ENCODE measurements at places on chromosomes 7 and 10.

GRCh38 chr10:132291826-132292225, 15.9 kb downstream of the STK32C start:
- no peak for DNase-seq

GRCh38 chr10:103497161-103497915, 3.8 kb downstream of the NEURL1 start:
- no peak for DNase-seq

DNA sequence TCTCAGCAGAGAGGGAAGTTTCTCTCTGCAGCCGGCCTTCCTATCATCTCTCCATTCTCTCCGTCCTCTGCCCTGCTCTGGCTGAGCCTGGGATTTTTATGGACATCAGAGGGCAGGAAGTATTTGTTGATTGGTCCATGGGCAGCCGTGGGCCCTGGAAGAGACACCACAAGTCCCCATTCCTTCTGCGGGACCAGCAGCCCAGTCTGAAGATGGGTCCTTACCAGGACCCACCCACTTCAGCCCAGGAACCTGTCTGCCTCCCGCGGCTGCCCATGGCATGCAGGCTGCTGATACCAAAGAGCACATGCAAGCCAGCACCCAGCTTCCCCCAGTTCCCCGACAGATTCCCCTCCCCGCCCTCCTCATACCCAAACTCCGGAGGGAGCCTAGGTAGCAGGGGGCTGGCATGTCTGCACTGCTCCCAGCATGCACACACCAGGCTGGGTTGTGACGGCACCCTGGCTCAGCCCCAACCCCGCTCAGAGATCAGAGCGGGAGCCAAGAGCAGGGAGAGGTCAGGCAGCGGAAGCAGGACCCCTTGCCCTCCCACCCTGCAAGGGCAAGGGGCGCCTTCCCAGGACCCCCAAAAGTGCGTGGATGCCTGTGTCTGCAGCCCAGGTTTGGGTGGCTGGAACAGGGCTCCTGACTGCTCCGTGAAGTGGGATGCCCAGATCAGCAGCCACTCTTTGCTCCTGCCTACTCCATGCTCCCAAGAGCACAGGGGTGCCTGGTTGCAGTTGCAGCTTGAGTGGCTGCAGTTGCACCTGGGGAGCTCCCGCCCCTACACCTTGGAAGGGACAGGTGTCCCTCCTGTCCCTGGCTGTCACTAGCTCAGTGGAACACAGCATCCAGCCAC, 538.6 kb upstream of the POT1 start:
- DNase-seq = no peak

DNA sequence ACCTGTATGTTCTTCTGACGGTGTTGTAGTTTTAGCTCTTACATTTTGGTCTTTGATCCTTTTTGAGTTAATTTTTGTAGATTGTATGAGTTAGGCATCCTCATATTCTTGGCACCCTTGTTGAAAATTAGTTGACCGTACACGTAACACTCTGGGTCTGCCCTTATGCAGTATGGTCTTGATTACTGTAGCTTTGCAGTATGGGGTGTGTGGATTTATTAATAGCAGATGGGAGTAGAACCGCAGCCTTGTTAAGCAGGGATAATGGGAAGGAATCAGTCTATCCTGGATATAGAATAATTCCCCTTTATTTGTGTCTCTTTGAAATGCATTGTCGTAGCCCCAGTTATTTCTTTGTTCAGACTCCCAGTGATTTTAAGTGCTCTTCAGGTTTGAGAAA, 95.5 kb downstream of the UBE3C start:
- DNase-seq = no peak

DNA sequence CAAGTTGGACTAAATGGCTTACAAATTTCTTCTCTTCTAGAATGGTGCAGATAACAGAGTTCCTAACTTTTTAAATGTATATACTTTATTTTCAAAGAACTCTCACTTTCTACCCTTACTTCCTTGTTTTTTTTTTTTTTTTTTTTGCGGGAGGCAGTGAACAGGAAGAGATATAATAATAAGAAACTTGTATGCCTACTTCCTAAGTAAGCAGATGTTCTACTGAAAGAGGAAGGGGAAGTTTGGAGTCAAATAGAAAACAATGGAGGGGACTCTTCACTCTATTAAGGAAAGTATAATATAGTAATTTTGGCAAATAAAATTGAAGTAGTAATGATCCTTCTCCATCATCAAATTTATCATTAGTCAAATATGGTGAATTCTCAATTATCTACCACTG, 754.0 kb downstream of the KCNMA1 start:
- no peak for DNase-seq

DNA sequence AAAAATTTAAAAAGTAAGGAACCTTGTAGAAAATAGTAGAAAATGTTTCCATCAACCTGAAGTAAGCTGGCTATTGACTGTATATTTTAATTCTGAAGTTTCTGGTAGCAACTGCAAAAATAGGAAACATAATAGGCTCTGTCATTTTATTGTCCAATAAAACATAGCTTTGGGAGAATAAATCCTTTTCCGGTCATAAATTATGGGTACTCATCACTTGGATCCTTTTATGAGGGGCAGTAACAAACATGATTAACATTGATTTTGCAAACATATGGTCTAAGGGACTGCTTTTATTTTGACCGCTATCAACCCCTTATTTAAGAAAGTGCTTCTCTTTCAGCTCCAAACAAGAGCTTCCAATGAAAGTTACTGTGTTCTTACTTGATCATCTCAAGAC, 495.9 kb upstream of the ANKRD30A start:
- DNase-seq = no peak

DNA sequence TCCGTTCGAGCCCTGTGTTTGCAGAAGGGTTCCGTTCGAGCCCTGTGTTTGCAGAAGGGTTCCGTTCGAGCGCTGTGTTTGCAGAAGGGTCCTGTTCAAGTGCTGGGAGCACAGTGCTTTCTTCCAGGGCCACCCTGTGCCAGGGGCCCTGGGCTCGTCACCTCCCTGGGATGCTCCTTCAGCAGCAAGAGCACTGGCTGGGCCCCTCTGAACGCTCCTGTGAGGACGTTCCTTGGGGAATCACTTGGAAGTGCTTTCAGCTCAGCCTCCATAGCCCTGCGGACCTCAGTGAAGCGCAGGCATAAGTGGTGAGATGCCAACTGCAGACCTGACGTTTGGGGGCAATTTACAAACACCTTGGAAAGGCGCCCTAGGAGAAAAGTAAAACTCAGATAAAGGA, 103.6 kb downstream of the DYNC2I1 start:
- no peak for DNase-seq

GRCh38 chr10:65394502-65395297, 1531.1 kb upstream of the LRRTM3 start:
- no peak for DNase-seq

- DNase-seq = no peak
These were observed 484.0 kb upstream of the ZWINT start for GRCh38 chr10:56844978-56845529.

DNA sequence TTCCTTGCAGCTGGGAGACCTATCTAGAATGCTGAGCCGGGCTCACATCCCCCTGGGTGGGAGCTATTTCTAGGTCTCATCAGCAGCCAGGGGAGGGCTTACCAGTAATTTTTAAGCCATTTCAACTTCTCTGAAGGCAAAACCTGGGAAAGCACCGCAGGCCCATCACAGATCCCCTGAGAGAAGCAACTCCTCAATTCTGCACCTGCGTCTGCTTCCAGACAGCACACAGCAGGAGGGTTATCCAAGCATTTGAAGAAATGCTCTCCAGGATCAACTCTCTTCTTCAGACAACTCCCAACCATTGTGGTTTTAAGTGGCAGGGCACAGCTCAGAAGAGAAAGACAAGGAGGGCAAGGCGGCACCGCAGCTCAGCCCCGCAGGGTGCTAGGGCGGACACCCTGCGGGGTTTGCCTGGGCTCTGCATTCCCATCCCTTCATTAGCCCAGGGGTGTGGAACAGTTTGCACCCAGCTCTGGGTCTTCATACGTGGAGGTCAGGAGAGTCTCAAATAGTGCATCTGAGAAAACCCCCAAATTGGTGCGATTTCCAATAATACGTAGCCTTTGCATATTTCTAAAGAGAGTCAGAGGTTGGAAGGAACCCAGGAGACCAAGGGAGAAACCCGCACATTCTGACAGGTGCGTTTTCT, 618.7 kb downstream of the DNAJB6 start:
- no peak for DNase-seq

DNA sequence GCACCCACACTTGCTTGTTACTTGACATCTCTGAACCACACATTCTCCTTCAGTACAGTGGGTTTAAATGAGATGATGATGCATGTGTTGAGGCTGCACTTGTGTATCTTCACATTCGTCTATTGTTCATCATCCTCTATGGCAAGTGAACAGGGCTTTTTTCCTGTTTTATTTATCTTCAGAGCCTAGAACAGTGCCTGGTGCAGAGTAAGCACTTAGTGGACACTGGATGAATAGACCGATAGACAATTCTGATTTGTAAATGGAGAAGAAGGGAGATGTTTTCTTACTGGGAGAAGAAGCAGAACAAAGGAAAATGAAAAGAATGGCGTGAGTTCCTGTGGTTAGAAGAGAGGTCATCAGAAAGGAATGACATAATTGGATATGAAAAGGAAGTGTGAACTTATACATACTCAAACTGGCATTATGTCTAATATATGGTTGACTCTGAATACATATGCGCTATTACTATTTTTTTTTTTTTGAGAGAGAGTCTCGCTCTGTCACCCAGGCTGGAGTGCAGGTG, 99.7 kb downstream of the AVL9 start:
- no peak for DNase-seq

GRCh38 chr10:27628621-27629020, 117.0 kb downstream of the MKX start:
- DNase-seq = no peak

DNA sequence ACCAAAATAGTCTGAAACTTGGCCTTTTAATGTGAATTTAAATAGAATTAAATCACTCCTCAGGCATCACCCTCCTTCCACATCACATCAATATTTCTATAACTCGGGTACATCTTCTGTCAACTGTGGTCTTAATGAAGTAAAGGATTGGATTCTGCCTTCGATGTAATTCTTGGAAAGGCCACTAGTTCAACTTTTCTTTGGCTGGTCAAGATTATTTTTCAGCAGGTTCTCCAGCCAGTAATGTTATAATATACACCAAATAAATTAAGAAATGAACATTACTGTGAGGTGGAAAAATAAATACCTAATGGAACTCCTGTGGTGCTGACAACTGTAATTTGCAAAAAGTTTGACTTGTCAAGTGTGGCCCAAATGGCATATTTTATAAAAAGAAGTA, 9.7 kb upstream of the SLC16A9 start:
- no peak for DNase-seq

DNA sequence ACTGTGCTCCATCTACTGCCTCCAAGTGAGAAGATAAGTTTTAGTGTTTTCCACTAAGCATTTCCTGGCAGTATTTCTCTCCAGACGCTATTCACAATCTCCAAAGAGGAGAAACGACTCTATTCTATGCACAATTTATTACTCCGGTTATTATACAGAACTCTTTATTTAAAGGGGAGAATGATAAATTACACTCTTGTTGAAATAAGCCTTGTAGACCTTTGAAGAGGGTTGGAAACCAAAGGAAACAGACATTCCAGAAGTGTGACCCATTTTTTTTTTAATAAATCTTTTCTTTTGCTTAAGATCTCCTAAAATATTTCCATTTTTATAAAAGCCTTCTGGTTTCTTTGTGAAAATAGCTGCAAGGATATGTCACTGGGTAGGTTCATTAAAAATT, 76.1 kb upstream of the HDAC9 start:
- DNase-seq = no peak

DNA sequence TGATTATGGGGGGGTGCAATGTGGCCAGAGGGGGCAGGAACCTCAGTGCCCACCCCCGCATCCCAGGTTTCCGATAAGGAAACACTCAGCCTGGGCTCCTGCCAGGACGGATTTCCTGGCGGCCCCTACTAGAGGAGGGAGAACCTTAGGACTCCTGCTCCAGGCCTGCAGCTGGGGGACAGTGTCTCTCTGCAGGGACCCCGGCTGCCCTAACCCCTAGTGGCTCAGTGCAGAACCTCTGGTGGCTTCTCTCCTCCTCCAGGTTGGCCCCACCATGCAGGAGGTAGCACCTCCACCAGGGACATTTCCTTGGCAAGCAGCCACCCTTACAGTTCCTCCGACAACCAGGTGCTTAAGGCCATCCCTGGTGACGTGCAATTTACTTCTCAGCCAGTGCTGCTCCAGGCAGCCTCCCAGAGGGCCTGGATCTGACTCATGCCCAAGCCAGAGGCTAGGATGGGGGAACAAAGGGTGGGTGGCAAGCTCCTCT, 31.9 kb downstream of the SH2B2 start:
- DNase-seq = no peak

GRCh38 chr7:149742075-149742701, 31.2 kb downstream of the ZNF467 start:
- DNase-seq = peak; percentile 64

DNA sequence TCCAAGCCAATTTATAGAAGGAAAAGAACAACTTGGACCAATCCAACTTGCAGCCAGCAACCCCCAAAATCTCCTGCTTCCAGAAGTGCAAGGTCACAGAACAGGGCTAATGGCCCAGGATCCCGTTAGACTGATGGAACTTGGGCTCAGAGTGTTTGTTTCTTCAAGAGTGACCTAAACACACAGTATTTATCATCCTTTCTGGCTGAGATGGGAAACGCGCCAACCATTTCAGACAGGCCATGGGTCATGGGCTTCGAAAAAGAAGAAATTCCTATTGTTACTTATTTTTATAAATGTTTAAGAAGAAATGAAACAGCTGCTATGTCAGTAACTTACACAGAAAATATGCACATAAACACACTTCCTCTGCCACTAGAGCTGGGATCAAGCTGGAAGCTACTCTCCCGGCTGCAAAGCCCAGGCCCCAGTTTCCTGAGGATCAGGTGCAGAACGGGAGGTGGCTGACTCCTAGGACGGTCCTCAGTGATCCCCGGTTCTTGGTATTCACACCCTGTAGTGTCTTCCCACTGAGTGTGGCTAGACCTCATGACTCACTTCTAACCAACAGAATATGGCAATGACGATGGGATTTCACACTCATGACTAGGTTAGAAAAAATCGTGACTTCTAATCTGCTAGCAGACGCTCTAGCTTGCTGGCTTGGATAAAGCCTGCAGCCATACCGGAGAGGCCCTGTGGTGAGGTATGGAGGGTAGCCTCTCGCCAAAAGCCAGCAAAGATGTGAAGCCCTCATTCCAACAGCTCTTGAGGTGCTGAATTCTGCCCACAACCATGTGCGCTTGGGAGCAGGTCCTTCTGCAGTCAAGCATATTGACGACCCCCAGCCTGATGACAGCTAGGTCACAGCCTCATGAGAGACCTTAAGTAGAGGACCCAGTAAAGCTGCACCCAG, 60.2 kb downstream of the CHST15 start:
- DNase-seq = no peak

DNA sequence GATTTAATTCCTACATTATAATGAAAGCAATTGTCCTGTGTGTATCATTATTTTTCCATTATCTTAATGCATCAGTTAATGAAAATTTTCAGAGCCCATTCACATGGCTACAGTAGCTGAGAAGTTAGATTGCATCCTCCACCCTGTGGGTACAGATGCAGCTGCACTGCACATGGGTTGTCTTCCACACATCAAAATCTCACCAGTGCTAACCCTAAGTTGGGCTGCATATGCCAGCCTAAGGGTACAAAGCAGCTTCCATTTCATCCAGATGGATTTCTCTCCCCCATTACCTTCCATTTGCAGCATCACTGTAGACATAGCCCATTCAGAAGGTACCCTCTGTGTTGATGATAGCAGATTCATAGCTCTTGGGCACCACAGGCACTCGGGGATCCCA, 74.7 kb upstream of the WDR11 start:
- DNase-seq = no peak
